WERI-Rb-1 (cell line): ENCODE measurements at places on chromosomes 1 and 21.

DNA sequence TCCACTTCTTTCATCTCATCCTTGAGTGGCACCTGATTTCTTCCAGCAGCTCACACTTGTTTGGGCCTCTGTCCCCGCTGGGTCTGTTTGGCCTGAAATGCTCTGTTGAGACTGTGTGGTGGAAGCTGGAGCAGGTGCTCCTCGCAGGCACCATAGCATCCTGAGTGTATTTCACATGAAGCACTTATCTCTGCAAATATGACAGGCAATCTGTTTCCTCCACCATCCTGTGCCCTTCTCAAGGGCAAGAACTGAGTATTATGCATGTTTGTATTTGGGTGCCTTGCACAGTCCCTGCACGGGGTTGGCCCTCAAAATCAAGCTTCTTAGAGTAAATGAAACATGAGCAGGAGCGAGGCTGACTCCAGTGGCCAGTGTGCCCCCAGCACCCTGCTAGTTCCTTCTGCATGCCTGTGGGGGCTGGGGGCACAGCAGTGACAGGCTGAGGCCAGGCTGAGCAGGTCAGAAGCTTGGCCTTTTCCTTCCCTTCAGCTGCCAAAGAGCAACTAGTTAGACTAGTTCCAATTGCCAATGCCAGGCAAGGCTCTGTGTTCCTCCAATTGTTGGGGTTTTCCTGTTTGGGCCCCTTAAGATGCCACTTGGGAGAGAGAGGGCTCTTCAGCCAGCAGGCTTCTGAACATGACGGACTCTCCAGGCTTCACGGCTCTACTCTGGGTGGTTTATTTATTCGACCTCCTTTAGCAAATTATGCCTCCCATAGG is 129.6 kb upstream of the ATP1A1 start:
- DNase-seq: no peak

DNA sequence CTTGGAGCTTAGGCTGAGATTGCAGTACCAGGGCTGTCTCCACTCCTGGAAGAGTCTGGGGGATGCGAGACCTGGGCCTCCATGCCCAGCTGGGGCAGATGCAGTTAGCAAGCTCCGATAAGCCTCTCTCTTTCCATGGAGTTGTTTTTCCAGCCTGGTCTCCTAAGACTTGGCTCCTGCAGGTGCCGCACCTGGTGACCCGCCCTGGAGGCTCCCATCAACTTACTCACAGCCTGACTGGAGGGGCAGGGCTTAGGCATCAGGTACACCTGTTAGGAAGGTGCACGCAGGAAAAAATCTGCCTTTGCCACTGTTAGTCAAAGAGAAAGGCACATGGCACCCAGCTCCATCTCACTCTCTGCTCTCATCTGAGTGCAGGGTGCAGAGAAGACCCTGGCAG is 198.1 kb upstream of the TMEM51 start:
- no peak for DNase-seq

DNA sequence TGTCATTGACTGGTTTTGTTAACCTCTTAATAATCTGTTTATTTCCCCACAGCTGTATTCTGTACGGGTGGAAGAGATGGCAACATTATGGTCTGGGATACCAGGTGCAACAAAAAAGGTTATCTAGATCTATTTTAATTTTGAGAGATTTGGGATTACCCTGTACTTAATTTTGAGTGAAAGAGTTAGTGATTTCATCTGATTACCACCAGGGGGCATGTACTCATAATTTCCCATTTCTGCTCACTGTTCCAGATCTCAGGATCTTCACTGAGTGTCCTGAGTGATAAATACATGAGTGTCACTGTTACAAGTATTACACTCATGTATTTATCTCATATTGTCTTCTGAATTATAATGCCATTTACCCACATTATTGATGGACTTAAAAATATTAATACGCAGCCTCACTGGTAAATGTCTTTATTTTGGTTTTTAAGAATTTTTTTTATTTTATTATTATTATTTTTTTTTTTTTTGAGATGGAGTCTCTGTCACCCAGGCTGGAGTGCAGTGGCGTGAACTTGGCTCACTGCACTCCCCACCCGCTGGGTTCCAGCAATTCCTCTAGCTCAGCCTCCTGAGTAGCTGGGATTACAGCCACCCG is 27.4 kb downstream of the DTL start:
- DNase-seq: no peak

DNA sequence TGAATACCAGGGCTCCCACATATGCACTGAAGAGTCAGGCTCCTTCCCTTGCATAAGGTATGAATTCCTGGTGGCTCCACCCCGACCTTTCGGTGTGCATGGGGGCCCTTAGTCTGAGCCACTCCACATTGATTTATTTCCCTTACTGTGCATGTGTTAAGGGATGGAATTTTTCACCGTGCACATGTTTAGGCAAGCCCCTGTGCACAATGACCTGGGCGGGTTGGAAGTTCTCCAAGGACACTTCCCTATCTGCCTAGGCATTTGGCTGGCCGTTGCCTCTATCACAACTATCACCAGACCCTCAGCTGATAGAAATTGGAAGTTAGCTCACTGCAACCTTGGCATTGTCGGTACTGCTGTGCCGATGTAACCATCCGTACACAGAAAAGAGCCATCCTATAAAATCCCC is 9.7 kb downstream of the S100A6 start:
- DNase-seq: no peak

- no peak for DNase-seq
These were observed 135.6 kb upstream of the GJB5 start for GRCh38 chr1:34619256-34619655.

- DNase-seq: peak; percentile 95
These were observed at the start of gene ANKRD35 for GRCh38 chr1:145885738-145886287. TSS of gene ANKRD35 (minus strand) at chr1:145885866. CDS start at chr1:145885758, 108 bp downstream.

DNA sequence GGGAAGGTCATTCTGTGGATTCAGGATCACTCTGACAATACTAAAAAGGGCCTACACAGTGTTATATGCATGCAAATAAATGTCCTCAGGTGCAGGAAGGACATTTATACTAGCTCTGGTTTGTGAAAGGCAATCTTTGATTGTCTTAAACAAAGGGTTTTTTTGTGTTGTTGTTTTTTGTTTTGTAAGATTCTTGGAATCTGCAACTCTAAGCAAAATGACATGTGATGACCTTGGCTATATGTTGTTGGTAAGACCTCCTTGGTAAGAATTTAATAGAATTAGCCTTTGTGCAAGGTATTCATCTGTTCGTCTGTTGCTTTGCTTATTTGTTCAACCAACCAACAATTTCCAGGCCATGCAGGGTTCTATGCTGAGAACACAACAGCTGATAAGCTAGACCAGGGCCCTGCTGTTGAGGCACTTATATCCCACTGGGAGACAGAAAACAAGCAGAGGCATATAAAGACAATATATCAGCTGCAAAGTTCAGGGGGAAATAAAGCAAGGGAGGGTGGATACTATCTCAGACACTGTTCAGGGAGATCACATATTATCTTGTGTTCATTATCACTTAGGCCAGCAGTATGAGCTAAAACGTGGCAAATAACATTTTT is 60.3 kb downstream of the FH start:
- DNase-seq: no peak

DNA sequence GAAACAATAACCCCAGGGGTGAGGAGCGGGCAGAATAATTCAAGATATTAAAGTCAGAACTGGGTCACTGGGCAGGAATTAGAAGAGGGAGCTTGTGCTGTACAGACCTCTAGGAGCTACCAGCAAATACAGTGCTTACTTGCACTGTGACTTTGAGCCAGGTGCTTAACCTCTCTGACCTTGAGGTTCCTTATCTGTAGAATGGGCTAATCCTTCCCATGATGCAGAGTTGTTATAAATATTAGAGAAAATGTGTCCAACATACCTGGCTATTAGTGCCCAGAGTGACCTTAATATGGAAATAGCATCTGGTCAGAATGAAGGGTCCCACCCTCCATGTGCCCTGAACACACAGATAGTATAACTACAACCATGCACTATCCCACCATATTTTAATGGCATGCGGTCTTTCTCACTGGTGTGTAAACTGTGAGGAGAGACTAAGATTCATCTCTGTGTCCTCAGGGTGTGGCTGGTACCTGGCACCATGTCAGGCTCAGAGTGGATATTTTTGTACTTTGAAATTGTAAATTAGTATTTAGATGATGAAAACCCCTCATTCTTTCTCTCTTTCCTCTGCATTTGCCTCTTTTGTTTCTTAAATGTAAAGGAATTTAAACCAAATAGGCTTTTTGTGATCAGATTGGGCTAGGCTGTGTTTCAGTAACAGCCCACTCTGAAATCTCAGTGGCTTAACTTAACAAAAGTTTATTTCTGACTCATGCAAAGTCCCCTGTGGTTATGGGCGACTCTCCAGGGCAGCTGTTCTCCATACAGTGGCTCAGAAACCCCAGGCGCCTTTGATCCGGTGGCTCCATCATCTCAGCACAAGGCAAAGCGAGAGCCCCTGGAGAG is 60.0 kb upstream of the ROR1 start:
- no peak for DNase-seq

DNA sequence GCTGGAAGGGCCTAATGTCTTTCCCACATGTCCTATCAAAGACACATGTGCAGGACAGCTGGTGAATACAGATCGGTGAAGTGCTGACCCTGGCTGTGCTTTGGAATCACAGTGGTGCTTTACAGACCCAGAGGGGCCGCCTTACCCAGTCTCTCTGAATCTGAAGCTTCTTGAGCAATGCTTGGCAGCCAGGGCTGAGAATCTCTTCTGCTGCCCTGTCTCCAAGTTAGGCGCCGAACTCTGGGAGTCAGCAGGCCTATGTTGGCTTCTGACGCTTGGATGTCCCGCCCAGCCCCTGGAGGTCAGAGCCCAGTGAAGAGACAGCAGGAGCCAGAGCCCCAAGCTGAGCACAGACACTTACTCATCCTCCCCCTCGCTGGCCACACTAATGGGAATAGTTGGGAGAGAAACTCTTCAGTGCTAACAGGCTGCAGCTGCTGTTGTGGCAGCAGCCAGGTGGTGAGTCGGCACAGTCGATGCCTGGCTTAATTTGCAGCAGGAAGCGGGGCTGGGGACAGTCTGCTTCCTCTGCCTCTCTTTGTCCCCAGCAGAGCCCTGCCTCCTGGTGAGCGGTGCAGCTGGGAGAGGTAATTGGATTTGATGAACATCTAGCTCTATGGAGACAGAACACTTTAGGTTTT is 68.1 kb downstream of the URB2 start:
- peak; percentile 69 for DNase-seq
